ENCODE measurements at places on chromosomes 5 and 9. TPM values are rescaled to one million over a fixed set of nuclear protein-coding genes. Genes with fewer than 3 reads are reported as not detected.

DNA sequence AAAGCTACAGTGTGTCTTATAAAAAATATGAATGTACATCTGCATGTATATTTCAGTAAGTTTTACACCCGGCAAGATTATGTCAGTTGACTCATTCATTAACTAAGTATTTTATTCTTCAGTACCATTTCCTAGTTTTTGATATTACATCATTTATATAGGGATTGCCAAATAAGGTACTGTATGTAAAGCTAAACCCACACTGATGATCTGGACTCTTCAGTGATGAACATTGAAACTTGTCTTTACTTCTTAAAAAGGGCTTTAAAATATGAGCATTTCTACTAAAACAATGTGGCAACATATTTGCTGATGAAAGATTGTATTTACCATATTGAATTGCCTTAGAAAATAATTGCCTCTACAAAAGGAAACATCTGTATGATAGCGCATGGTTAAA lies 151.8 kb upstream of the TLX3 start:
- DNase-seq, result no peak

GRCh38 chr5:171633776-171634470 lies 151.7 kb upstream of the SMIM23 start:
- DNase-seq, result no peak

DNA sequence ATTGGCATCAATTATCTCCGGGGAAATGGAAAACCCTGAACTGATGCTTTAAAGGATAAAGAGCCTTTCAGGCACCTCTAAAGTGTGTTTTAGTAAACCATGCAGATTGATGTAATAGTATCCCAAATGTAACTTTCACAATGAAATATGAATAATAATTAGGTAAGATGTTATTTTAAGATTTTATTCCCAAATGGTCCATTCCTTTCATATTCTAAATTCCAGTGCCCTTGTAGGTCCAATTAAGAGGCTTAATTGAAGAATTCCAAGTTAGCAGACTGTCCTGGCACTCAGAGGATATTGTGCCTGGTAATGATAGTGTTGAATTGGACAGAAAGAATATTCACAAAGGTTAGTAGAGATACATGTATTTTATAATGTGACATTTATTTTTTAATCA lies 352.5 kb upstream of the NUDT12 start:
- no peak for DNase-seq

DNA sequence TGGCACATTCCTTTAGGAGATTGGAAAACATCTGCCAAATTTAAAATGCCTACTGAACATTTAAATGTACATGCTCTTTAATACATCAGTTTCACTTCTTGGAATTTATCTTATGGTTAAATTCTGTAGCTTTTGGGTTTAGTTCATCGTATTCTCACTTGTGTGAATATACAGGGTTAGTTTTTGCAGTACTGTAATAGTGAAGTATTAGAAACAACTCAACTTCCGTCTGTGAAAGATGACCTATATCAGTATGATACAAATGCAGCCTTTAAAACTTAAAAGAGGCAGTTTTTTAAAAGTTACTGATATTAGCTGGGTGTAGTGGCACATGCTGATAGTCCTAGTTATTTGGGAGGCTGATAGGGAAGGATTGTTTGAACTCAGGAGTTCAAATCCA lies 57.2 kb downstream of the CDC42SE2 start:
- DNase-seq, result no peak

DNA sequence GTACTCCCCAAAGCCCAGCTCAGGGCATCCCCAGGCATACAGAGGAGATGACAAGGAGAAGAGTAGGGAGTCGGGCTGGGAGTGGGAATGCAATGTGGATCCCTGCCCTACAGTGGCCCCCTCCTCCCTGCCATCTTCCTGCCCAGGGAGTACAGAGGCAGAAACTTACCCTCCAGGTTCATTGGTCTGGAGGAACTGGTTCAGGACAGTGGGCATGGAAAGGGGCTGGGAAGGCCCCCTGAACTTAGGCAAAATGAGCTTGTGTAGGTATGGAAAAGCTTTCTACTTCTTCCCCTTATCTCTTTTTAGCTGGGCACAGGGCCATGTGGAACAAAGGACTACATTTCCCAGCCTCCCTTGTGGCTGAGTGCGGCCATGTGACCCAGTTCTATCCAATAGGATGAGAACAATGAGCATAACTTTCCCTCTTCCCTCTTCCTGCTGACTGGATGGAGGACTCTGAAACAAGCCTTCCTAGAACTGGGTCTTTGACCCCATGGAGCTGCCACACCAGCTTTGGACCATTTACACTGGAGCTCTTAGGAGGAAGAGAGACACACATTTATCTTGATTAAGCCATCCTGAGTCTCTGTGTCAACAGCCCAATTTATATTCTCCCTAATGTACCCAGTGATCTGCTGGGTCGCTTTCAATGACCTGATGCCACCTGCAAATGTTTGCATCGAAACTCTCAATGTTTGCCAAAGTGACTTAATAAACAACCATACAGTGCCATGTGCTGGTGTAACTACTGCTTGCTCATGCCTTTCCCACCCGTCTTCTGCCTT lies 25.0 kb upstream of the HMCN2 start:
- DNase-seq, result peak; percentile 32

DNA sequence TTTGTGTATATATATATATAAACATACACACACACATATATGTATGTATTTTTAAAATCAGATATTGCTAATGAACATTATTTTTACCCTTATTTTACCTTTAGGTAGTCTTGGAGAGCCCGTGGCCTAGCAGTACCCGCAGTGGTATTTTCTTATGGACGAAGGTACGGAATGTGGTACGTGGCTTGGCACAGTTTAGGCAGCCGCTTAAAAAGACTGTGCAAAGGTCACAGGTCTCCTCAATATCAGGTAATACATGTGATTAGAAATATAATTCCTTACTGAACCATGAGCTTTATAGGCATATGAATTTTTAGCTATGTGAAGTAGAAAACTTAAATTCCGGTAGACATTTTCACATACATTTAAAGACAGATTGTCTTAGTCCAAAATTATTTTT lies 43.9 kb downstream of the RPS6 start:
- DNase-seq, result no peak

DNA sequence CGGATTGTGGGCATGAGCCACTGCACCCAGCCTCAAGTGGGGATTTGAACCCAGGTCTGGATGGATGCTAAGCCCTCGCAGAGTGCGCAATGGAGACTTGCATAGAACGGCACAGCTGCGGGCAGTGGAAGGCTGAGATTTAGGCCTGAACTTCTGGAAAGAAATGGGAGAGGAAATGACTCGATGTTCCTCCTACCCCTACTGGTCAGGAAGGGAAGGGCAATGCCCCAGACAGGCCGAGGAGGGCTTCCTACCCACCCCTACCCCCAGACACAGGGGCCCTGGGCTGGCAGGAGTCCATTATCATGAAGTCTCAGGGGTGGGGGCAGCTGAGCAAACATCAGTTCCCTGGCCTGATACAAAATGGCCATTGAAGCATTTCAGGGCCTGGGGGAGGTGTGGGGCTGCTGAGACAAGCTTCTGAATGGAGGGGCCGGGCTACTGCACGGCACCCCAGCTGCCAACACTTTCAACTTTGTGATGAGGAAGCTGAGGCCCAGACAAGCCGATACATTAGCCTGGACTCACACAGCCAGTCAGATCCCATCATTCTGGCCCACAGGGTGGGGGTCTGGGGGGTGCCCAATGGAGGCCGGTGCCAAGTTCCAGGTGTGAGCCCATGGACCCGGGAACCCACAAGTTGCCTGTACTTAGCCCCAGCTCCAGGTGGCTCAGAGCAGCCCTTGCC lies 13.5 kb upstream of the WDR38 start:
- DNase-seq, result no peak

DNA sequence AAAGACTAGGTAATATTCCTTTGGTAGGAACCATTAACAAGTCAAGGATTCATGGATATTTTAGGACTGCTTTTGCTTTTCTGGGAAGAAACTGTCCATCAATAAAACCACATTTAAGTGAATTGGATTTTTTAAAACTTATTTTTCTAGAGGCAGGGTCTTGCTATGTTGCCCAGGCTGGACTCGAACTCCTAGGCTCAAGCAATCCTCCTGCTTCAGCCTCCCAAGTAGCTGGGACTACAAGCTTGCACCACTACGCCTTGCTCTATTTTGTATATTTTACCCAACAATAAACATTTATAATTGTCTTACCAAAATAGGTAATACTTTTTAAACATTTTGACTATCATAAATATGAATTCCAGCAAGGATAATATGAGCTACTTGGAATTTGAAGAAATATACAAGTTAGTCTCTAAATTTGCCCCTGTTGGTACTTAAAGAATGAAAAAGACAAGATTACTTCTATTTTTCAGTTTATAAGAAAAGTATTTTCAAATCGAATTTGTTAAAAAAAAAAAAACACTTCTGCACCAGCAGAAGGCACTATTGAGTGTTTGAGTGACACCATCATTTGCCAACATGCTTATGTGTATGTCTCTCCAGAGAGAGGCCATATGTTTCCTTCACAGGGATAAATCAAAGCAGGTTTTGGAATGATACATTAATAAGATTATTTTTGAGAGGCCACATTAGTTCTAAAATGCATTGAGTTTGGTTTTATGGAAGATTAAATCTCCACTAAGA lies 60.0 kb upstream of the CARTPT start:
- DNase-seq, result no peak

- no peak for DNase-seq
Observed at GRCh38 chr9:88891040-88891439, 100.2 kb upstream of the S1PR3 start.

GRCh38 chr9:19342947-19343346 lies 37.1 kb downstream of the RPS6 start:
- DNase-seq, result no peak

GRCh38 chr5:66945389-66946349 lies 250.9 kb downstream of the CD180 start:
- DNase-seq, result no peak

DNA sequence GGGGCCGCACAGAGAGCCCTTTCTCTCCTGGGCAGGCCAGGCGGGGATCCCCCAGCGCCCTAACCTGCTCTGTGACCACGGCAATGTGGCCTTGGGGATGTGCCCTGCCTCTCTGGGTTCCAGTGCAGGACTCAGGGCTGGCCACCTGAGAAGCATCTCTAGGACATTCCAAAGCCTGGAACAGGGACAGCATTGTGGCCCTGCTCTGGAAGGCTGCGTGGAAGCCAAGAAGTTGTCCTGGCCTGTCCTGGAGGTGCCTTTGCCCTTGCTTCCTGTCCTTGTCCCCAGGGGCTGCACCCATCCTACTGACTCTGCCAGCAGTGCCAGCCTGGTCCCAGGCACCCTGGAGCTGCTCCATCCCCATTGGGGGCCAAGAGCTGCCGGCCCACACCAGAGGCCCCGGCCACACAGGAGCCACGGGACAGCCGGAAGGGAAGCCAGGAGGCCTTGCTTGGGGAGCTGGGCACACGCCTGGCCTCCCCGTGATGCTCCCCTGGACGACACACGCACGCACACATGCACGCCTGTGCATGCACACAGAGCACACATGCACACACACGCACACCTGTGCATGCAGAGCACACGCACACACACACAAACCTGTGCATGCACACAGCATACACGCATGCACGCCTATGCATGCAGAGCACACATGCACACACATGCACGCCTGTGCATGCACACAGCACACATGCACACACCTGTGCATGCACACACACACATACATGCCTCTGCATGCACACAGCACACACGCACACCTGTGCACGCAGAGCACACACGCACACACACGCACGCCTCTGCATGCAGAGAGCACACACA lies 20.1 kb upstream of the CAMSAP1 start:
- DNase-seq, result no peak

DNA sequence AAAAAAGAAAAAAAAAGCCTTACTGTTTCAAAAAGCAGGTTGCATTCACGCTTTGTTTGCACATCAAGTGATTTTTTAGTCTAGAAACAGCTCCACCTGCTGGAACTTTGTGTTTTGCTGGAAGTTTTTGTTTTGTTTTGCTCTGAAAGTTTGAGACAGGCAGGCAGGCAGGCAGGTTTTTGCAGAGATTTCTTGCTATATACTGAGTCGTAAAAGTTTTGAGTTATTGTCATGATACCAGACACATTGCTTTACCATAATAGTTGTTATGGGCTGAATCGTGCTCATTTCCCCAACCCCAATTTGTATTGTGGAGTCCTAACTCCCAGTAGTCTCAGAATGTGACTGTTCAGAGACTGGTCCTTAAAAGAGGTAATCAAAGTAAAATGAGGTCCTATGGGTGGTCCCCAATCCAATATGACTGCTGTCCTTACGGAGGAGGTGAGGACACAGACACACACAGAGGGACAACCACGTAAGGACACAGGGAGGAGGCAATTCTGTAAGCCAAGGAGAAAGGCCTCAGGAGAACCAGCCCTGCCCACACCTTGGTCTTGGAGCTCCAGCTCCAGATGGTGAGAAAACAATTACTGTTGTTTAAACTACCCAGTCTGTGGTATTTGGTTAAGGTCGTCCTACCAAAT lies 20.9 kb downstream of the OR2Y1 start:
- DNase-seq, result peak; percentile 46

DNA sequence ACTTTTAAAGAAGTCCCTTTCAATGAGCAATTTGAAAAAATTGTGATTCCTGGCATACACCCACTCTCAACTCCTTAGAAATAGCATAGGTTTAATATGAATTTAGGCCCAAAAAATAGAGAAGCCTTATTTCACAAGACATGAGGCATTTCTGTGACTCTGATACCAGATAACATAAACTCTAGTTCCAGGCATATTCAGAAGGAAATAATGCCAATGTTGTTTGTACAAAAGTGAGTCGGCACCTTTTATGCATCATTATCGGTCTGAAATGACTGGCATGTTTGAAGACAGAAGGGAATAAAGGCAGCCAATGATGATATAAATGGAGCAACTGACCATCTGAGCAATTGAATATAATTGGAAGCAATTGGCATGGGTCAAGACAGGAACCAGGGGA lies 19.4 kb upstream of the RECK start:
- DNase-seq, result no peak

DNA sequence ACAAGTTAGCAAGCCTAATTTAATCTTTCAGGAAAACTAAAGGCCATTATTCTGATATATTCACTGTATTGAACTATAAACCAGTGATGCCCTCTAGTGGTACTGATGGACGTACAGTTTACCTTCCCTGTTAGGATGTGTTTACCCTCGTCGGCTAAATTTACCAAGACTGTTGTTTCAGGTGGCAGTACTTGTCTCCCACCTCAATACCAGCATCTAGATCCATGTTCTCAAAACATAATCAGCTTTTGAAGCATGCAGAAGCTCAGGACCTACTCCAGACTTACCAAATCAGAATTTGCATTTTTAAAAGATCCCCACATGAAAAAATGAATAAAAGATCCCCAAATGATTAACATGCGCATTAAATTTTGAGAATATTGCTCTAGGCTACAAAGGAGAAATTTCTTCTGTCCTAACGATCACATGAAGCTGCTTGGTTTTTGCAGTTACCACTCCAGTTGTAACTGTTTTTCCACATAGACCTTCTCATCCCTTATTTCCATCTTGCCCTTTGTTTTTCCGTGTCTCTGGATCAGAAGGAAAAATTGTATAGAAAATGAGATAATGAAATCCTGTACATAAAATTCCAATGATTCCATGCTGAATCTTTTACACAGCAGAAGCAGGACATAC lies 3.2 kb upstream of the BAAT start:
- peak; percentile 14 for DNase-seq

The MEIKIN gene
- total RNA-seq, result 2.7 TPM

The NMUR2 gene
- not detected for total RNA-seq

The PCDHGB3 gene
- 0.55 TPM for total RNA-seq

The STK32A gene
- total RNA-seq, result not detected

The SPATA6L gene
- total RNA-seq, result 5.2 TPM

The IFNK gene
- total RNA-seq, result not detected

The IDNK gene
- total RNA-seq, result 11.4 TPM

All from naive thymus-derived CD8-positive, alpha-beta T cell (primary cell).